ENCODE measurements at places on chromosomes 7 and 10. TPM values are rescaled to one million over a fixed set of nuclear protein-coding genes. Genes with fewer than 3 reads are reported as not detected.

GRCh38 chr7:44401692-44402091 lies 76.3 kb upstream of the CAMK2B start:
- no peak for DNase-seq

DNA sequence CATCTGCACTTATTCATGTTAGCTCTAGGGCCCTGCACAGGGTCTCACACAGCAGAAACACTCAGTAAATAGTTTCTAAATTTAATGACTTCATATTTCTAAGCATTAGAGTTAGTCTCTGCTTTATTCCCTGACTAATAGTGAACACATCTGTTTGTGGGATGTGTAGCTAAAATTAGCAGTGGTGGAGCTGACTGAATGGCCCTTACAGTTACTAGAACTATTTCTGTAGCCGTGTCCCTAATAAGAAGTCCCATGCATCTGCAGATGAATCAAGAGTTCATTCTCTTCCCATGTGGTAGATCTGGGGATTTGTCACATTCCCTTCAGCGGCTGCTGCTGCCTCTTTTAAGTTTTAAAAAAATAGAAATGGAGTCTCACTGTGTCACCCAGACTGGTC lies 11.7 kb downstream of the MAP3K8 start:
- no peak for DNase-seq

DNA sequence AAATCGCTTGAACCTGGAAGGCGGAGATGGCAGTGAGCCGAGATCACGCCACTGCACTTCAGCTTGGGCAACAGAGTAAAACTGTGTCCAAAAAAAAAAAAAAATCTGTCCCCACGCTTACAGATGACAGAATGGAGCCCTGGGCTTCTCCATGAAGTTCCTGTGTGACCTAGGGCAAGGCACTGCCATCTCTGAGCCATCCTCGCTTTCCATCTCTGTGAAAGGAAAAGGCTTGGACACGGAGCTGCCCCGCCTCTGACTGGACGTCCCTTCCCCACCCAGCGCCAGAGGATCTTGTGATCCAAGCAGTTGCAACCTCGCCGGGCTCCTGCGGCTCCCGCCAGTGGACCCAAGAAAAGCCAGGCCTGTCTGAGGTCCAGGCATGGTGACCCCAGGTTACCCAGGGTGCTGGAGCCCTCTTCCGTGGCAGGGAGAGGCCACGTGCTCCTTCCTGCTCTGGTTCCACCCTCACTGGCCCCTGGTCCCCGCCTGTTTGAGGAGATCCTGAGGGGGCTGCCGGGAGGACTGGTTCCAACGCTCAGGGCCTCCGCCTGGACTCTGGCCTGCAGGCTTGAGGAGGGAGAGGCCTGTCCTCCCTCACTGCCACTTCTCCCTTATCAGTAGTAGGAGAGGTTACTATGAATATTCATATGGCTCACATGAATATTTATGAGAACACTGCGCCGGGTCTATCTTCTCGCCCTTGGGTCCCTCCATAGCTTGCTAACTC lies 25.6 kb upstream of the ELFN1 start:
- no peak for DNase-seq

DNA sequence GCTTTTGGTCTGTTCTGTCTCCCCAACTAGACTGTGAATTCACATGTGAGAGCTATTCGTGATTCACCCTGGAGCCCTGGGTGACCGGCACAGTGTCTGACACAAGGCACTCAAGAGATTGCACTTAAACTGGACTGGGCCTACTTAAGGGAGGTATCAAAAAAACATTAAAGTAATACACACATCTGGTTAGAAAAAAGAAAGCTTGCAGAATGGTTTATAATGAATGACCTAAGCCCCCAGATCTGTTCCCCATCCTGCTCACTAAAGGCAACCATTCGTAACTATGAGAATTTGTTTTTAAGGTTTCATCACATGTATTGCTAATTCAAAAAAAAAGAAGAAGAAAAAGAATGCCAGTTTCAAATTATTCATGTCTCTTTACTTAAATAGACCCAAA lies 74.5 kb downstream of the DGKI start:
- DNase-seq: no peak

DNA sequence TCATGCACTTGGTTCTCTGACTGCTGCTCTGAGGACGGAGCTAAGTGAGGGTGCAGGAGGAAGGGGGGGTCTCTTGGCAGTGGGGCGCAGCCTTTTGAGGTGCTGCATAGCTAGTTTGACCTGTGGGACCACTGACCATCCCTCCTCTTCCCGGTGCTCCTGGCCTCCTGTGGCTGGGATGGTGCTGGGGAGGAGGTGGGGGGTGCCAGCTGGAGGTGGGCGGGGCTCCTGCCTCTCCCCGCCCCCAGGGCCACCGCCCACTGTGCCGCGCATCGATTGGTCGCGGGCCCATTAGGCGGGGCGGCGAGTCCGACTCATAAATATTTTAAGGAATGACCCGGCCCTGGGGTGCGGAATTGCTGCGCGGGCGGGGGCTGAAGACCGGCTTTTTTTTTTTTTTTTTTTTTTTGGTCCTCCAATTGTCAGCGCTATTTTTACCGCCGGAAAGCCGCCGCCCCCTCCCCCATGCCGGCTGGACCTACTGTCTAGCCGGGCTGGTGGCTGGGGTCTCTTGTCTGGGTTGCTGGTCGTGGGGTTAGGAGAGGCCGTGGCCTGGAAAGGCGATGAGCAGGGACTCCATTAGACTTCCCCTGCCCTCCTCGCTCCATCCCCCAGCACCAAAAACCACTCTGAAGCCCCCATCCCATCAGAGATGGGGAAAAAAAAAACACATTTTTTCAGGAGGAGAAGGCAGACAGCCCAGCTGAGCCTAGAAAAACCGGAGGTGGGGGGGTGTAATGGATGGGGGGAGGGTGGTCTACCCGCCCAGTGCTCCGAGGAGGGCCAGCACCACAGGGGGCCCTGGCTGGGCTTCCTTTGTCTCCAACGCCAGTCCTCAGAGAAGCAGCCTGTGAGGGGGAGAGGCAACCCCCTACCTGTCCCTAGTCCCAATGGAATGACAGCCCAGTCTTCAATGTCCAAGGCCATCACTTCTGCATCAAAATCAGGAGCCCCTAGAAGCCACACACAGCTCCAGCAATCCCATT lies 6.4 kb downstream of the SH2B2 start:
- no peak for DNase-seq

GRCh38 chr10:100153239-100153825 lies 32.5 kb downstream of the ERLIN1 start:
- no peak for DNase-seq

GRCh38 chr7:80312139-80312661 lies 177.6 kb downstream of the GNAI1 start:
- no peak for DNase-seq

DNA sequence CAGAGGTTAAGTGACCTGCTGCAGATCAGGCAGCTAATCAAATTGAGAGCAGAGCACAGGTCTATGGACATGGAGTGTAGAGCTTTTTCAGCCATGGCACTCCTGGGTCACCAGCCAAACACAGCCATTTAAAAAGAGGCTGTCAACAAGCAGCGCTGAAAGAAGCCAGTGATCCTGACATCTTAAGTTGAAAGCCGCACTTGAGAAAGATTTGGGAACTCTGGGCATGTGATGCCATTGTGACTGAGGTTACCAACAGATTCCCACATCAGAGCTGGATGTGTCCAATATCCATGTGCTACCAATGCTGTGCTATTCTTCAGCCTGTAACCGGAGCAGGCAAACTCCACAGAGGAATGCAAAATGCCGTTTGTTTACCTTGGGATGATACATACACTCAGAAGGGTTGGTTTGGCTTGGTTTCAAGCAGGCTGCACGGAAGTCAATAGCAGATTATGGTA lies 56.2 kb upstream of the ABLIM1 start:
- no peak for DNase-seq

GRCh38 chr7:90668992-90669391 lies 72.9 kb downstream of the CDK14 start:
- no peak for DNase-seq

DNA sequence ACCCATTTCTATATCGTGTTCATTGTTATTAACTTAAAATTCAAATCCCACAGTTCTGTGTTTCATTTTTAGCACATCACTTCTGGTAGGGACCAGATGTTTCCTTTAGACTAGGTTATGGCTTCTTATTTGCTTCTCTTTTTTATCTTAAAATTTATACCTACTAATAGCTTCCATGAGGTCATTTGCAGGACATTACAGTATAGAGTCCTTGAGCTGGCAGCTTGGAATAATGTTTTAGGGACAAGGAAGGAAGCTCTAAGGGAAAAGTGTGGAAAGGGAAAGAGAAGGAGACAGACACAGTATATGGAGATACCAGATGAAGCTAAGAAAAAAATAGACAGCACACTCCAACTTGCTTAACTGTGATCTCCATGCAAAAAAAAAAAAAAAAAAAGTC lies 48.8 kb upstream of the CD36 start:
- DNase-seq: no peak

DNA sequence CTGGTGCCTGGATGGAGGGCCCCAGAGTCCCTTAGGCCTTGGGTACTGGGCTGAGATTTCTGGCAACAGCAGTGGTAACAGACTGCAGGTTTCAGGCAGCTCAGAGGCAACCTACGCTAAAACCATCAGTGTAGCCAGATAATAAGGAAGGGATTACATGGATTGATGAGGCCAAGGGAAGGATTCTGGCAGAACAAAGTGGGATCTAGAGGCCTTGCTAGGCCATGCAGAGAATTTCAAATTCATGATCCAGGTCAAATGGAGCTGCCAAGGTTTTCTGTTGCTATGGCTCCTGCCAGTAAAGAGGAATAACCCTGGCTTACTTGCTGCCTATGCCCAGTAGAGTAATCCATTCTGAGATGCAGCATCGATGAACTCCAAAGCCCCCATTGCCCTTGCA lies 445.7 kb downstream of the ADRA2A start:
- no peak for DNase-seq

DNA sequence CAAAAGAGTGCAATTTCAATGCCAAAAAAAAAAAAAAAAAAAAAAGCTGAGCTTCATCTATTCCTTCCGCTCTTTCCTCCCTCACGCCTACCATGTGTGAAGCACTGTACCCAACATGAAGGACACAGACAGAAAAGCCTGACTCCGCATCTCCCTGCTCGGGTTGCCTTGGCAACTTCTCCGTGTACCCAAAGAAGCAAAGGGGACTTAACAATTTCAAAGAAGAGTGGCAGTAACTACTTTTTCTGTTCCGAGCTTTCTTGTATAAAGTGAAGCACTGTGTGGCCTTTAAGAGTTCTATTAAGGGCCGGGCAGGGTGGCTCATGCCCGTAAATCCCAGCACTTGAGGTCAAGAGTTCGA lies 177.7 kb downstream of the PRKCQ start:
- DNase-seq: no peak

DNA sequence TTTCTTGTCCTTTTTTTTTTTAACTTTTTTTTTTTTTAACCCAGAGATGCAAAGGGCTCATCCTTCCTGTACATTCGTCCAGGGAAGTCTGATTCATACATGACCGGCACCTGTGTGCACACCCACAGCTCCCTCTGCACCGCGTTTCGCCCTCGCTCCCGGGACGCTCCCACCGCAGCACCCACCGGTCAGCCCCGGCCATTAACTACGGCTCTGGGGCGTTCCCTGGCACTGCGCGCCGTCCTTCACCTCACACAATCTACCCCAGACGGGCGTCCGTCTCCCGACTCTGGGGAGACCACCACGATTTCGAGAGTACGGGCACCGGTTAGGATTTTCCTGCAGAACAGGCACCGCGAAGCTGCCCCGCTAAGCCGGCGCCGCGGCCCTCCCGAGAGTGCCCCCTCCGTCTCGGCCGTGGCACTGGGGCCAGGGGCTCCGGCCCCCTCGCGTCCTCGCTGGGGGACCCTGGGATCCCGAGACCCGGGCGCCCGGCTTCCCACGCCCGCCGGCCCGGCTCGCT lies 452 bp downstream of the ATE1 start:
- DNase-seq: no peak

DNA sequence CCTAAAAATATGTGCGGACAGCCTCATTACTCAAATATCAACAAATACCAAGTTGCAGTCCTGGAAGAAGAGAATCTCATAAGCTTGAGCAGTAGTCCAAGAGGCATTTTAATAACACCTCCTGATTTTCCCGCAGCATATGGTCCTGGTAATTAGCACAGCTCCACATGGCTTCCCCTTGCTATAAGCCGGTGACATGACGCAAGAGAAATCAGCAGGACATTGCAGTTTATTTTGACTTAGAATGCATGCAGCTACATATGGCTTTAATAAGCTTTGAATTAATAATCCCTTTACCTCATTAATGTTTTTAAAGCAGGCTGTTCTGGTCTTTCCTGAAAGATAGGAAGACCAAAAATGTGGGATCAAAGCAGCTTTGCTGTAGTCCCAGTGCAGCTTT lies 137.6 kb downstream of the RAMP3 start:
- DNase-seq: no peak

DNA sequence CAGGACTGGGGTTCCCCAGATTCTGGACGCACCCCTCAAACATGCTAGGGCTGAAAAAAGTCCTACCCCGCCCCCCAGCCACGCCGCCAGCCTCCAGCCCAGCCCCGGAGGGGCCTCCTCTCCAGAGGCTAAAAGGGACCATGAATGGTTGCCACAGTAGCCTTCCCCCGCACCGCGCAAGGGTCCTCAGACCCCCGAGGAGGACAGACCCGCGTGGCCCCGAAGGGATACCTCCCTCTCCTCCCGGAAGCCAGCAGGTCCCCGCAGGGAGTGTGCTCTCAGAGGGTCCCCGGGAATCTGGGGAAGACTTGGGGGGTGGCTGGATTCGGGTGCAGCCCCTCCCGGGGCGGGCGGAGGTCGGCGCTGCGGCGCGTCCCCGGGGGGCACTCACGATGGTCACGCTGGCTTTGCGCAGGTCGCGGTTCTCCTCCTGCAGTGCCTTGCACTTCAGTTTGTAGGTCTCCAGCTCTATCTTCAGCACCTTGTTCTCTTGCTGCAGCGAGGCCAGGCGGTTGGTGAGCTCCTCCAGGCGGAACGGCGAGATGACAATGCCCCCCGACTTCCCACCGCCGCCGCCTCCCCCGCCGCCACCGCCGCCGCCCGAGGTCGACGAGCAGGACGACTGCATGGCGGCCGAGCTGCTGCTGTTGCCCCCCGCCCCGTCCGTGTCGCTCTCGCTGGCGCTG lies 482 bp downstream of the CCDC6 start:
- DNase-seq: peak; percentile 12

Gene RNF148
- total RNA-seq: 0.26 TPM

Gene CALCR
- not detected for total RNA-seq

Gene OPALIN
- total RNA-seq: not detected

Gene ETV1
- total RNA-seq: 27.3 TPM

Gene CPVL
- 22.1 TPM for total RNA-seq

Gene POM121C
- total RNA-seq: 68.6 TPM
